ENCODE measurements at places on chromosomes 7 and 10. TPM values are rescaled to one million over a fixed set of nuclear protein-coding genes. Genes with fewer than 3 reads are reported as not detected.

DNA sequence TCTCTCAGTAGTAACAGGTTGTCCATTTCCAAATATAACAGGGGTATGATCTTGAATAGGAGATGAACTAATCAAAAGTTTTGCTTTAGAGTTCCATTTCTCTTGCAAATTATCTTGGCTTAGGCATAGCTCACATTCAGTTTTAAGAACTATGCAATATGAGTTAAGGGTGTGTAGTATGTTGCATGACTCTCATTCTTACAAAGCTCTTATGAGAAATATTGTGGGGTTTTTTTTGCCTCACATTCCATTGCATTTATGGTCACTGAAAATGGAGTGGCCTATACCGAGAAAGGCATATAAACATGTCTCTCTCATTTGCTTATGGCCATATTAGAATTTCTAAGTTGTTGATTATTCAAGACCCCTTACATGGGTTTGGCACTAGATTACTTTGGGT, 48.5 kb upstream of the LAMB1 start:
- no peak for DNase-seq

- no peak for DNase-seq
These were observed 103.9 kb downstream of the CUBN start for GRCh38 chr10:17025444-17026295.

DNA sequence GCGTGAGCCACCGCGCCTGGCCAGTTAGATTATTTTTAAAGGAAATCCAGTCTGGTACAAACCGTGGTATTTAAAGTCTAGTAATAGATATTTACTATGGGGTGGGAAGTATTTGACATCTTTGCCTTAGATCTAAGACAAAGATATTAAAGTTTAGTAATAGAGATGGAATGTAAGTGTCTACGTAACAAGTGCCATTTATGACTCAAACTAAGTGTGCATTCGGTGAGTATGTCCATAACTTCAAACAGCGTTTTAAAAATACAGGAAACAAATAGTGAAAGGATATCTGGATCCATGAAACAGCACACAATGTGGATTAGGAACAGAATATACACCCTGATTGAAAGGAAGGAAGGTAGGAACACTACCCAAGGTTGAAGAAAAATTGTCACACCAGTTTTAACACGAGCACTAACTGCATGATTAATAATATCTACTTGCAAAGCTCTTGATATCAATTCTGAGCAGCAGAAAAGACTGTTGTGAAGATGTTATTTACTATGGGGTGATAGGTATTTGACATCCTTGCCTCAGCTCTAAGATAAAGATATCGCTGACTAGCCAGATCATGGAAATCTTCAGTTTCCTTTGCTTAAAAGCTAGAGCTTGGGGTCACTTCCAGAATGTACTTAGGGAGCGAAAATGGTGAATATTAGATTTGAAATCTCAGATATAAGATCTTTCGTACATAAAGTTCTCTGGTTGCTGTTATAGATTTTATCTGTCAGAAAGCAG, 48.7 kb downstream of the EPC1 start:
- DNase-seq: no peak

DNA sequence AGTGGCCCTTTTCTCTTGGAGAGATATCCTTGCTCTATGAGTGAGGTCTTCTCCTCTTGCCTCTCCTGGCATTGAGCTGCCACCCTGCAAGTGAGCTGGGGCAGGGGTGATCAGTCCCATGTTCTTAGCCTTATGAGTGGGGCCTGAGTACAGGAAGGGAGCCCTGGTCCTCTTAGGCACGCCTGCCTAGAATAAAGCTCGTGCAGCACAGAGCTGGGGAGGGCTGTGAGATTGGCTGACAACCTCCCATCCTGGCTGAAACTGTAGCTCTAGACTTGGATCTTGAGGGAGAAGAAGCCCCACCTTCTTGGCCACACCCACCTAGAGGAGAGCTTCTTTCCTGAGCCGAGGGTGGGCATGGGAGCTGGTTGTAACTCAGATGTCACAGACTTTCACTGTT, 305.0 kb upstream of the ZNF32 start:
- DNase-seq: no peak

- DNase-seq: no peak
These were observed 243.0 kb upstream of the GLI3 start for GRCh38 chr7:42479816-42480633.

- DNase-seq: no peak
These were observed 31.0 kb upstream of the PFKP start for GRCh38 chr10:3036155-3037021.

DNA sequence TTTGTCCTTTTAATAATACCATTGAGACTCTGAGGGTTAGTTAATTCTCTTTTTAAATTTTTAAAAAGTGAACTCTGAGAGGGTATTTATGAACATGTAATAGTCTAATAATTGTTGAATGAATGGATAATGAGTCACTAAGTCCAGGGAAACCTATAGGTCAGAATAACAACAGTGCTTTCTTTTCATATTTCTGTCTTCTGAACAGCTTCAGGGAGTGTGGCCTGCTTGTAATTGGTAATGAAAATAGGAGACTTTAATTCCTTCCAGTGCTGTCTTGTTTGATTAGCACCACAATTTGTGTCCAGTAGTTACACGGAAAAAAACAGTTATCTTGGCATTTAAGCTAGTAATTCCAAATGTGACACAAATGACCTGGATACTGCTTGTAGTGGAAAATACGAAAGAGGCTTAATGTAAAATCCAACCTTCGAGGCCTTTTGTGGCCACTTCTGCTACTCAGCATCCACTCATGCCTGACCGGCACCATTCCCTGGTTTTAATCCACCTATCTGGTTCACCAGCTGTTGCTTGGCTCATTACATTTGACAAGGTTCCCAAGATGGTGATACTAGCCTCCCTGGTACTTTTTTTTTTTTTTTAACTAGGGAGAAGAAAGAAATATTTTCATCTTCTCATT, 149.3 kb upstream of the IMMP2L start:
- no peak for DNase-seq

- DNase-seq: no peak
These were observed 89.1 kb downstream of the ANLN start for GRCh38 chr7:36478745-36479144.

- DNase-seq: no peak
These were observed 658.2 kb downstream of the PARD3 start for GRCh38 chr10:34156781-34157425.

DNA sequence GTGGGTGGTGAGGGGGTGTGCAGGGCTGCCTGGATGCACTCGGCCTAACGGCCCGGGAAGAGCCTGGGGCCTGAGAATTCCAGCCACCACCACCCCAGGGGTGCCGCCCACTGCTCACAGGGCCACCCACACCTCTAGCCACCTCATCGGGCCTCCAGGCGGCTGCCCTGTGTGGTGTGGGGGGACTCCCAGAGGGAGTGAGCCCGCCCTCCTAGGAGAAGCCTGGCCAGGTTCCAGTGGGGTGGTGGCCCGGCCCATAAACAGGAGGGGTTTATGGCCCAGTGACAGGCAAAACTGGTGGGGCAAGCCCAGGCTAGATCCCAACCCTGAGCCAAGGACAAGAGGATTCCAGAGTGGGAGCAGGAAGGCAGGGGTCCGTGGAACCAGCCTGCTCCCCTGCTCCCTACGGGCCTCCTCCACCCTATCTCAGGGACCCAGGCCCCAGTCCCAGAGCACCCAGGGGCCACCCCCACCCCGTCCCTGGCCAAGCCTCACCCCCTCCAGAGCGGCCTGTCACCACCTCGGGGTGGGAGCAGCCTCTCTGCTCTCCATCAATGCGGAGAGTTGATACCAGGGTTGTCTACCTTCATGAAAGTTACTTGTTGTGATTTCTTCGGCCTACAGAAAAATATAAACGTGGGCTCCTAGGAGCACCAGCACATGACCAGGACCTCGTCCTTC, 20.2 kb upstream of the PDGFA start:
- no peak for DNase-seq

GRCh38 chr10:131513445-131513844, 201.9 kb upstream of the TCERG1L start:
- no peak for DNase-seq

DNA sequence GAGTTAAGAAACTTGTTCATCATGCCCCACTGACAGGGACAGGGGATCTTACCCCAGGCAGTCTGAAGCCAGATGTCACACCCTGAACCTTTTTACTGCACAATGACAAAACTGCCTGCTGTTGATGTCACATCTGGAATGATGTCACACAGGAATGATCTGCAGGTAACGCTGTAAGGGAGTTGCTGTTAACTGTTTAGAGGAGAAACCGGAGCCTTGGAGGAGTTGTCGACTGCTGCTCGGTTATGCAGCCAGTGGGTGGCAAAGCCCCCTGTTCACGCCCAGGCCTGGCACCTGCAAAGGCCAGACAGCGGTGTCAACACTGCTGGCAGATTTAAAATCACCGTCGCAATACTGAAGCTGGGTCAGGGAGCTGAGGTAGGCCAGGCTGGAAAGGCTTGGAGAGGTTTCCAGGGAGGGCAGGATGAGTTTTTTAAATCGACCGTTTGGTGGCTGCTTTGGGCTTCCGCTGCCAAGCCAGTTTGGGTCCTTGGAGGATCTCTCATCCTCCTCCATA, 10.0 kb upstream of the SLIT1 start:
- DNase-seq: no peak

Gene NXPH1
- total RNA-seq: not detected

Gene SNCG
- total RNA-seq: 2.5 TPM

Gene CPA2
- not detected for total RNA-seq

Gene CLDN4
- total RNA-seq: 0.22 TPM

Gene CHAT
- total RNA-seq: not detected

Gene ENTPD1
- total RNA-seq: 4.9 TPM

Gene TES
- total RNA-seq: 4.9 TPM

All from gastrocnemius medialis (tissue), 4 donors.